ENCODE measurements at places on chromosomes 11 and 22. TPM values are rescaled to one million over a fixed set of nuclear protein-coding genes. Genes with fewer than 3 reads are reported as not detected.

The OR4A16 gene
- not detected for total RNA-seq

The APOL3 gene
- 218 TPM for total RNA-seq

The KCNJ4 gene
- total RNA-seq, result not detected

The UPK3A gene
- not detected for total RNA-seq

The CTTN gene
- 243 TPM for total RNA-seq

The CCDC157 gene
- total RNA-seq, result 1.3 TPM

The B4GALNT4 gene
- total RNA-seq, result 0.89 TPM

The SSTR3 gene
- not detected for total RNA-seq

The FADD gene
- total RNA-seq, result 52.0 TPM

The IL17REL gene
- not detected for total RNA-seq

DNA sequence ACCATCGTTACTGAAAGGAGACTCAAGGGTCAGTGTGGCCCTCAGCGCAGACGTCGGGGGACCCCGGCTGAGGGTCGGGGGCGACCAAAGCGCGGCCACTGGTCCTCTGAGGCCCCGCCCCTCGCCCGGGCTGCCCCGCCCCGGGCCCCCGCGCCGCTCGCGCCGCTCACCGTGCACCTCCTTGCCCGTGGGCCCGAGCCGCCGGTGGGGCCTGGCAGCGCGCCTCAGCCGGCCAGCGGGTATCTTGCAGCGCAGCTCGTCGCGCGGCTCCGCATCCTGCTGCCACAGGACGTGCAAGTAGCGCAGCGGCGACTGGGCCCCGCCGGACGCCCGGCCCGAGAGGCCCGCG is 419 bp downstream of the ANKRD54 start:
- no peak for DNase-seq

DNA sequence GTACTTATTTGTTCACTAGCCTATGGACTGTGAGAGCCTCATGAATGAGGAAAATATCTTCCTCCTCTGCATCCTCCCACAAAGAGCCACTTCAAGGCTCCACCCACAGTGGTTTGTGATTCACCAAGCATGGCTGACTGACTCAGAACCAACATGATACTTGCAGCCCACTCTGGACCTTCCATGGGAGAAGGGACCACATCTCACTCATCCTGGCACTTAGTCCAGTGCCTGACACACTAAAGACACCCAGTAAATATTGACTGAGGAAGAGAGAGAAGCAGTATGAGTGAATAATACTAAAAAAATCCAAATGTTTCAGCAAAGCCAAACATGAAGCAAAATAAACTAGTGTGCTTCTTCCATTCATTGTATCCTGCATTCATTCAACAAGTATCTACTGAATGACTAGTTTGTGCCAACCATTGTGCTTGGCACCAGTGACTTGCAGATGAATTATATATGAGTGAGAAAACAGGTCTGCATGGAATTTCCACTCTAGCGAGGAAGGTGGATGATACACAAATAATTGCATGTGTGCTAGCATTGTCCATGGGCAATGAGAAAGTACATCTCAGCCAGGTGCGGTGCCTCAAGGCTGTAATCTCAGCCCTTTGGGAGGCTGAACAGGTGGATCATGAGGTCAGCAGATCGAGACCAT is 54.9 kb upstream of the BLID start:
- no peak for DNase-seq

DNA sequence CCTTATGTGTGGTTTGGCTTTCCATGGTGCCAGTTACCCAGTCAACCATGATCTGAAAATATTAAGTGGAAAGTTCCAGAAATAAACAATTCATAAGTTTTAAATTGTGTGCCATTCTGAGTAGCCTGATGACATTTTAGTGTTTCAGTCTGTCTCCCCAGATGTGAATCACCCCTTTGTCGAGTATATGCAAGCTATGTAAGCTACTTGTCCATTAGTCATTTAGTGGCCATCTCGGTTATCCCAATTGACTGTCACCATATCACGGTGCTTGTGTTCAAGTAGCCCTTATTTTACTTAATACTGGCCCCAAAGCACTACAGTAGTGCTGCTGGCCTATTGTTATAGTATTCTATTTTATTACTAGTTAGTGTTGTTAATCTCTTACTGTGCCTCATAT is 44.9 kb downstream of the ATG16L2 start:
- no peak for DNase-seq

DNA sequence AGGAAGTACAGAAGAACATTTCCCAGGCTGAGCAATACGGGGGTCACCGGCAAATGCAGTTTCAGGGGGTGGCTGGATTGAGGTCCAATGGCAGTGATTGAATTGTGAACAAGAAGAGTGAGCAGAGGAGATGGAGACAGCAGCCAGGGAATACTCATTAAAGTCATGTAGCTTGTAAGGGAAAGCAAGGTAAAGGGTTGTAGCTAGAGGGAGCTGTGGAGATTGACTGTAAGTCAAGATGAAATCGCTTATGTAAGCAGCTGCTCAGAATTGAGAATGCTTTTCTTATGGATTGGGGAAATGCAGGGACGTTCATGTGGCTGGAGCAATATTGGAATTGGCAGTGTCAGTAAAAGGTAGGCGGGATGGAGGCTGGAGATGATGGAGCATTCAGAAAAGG is 111.4 kb upstream of the TBCEL start:
- peak; percentile 41 for DNase-seq

GRCh38 chr22:18096823-18097222 is 13.8 kb upstream of the TUBA8 start:
- no peak for DNase-seq

GRCh38 chr11:60966890-60967289 is 4.6 kb upstream of the CD6 start:
- DNase-seq, result no peak

- DNase-seq, result no peak
These were observed 380.6 kb downstream of the CTTN start for GRCh38 chr11:70778883-70779282.

- peak; percentile 78 for DNase-seq
These were observed 4.5 kb upstream of the TP53I11 start for GRCh38 chr11:44955015-44955738.

GRCh38 chr22:24181088-24181995 is at the start of gene SUSD2:
Gene SUSD2 (plus strand): TSS chr22:24181487. CDS start chr22:24181520, 33 bp downstream.
- no peak for DNase-seq

GRCh38 chr11:61092280-61092766 is 10.0 kb upstream of the CD5 start:
- DNase-seq, result peak; percentile 16

DNA sequence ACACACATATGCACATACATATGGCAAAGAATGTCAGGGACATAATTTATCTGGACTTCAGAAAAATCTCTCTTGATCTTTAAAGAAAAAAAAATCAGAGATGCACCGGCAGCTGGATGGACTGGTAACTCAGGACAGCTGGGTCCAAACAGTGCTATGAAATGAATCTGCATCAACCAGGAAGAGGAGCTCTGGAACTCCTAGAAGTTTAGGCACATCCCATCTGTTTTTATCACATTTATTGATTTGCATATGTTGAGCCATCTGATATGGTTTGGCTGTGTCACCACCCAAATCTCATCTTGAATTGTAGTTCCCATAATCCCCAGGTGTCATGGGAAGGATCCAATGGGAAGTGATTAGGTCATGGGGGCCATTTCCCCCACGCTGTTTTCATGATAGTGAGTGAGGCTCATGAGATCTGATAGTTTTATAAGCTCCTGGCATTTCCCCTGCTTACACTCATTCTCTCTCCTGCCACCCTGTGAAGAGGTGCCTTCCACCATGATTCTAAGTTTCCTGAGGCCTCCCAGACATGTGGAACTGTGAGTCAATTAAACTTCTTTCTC is 87.7 kb upstream of the AKIP1 start:
- DNase-seq, result no peak

- DNase-seq, result no peak
These were observed 898.3 kb downstream of the BRD1 start for GRCh38 chr22:48929276-48929790.

- DNase-seq, result no peak
These were observed 33.5 kb upstream of the BID start for GRCh38 chr22:17807578-17808410.

DNA sequence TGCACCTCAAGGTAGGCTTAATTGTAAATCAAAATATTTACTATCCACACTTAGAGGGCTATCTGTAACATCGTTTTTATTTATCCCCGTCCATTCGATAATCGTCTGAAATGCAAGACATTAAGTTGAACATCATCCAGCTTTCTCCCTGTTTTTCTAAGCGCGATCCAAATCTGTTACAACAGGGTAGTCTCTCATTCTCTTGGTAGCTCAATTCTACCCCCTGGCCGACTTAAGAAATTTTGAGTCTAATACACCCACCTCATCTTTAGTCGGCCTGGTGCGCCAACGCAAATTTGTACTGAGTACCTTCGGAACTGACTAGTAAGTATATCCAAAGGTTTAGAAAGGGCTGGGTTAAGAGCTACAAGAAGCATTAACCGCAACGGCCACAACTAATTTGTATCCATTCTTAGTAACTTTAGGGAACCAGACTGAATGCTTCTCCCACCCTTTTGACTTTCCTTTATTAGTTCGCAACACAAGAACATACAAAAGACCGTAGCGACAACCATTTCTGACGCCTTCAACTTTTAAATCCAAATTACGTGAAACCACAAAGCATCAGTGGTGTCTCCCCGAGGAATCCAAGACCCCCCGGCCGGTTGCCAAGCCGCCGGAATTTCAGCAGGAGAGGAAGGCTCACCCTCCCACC is 1.0 kb upstream of the ZNF143 start:
- peak; percentile 16 for DNase-seq

GRCh38 chr11:132158696-132159095 is 788.3 kb downstream of the NTM start:
- DNase-seq, result no peak

- no peak for DNase-seq
These were observed 113.2 kb upstream of the RAG2 start for GRCh38 chr11:36711104-36711825.

DNA sequence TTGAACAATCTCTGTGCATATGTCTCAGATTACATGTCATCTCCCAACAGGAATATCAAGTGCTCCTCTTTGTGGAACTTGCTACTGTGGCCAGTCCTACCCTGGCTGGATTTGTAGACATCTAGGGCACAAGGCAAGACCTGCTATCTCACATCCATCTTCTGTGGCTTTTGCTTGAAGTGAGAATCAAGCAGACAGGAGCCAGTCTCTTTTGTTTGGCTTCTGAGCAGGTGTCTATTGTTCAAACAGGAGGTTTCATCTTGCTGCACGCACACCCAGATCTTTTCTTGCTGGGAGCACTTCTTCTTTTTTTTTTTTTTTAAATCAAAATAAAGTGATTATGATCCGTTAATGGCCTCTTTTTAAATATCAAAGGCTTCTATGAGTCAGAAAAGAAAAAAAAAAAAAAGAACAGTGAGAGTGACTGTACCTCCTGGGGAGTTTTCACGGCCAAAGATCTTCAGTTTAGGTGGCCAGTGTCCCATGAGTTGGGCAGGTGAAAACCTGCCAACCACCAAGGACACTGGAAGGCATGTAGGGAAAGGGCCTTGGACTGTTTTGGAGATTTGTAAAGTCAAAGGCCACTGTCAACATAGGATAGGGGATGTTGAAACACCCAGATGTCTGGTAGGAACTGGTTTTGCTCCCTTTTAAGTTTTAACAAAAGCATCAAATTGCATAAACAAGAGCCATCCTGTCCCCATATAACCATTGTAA is 78.1 kb downstream of the CD44 start:
- DNase-seq, result no peak

- no peak for DNase-seq
These were observed 24.8 kb upstream of the CLDN5 start for GRCh38 chr22:19548964-19549363.

GRCh38 chr11:10622957-10623791 is 54.7 kb upstream of the LYVE1 start:
- no peak for DNase-seq

GRCh38 chr11:7639643-7640025 is 33.7 kb downstream of the CYB5R2 start:
- no peak for DNase-seq

All from dermis microvascular lymphatic vessel endothelial cell (primary cell).